ENCODE measurements at places on chromosomes 4 and X.

- no peak for DNase-seq
These were observed 46.7 kb downstream of the PCGF3 start for GRCh38 chr4:752196-752861.

DNA sequence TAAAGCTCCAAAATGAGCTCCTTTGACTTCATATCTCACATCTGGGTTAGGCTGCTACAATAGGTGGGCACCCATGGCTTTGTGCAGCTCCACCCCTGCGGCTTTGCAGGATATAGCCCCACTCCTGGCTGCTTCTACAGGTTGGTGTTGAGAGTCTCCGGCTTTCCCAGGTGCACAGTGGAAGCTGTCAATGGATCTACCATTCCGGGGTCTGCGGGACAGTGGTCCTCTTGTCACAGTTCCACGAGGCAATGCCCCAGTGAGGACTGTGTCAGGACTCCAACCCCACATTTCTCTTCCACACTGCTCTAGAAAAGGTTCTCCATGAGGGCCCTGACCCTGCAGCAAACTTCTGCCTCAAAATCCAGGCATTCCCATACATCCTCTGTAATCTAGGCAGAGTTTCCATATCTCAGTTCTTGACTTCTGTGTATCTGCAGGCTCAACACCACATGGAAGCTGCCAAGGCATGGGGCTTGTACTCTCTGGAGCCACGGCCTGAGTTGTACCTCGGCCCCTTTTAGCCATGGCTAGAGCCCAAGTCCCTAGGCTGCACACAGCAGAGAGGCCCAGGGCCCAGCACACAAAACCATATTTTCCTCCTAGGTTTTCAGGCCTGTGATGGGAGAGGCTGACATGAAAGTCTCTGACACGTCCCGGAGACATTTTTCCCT lies 342.8 kb downstream of the FAM47B start:
- no peak for DNase-seq

GRCh38 chr4:117549524-117549923 lies 464.1 kb upstream of the TRAM1L1 start:
- no peak for DNase-seq

- no peak for DNase-seq
These were observed 33.2 kb upstream of the SLC9A7 start for GRCh38 chrX:46791927-46792809.

GRCh38 chrX:121876305-121876704 lies 828.9 kb downstream of the GLUD2 start:
- no peak for DNase-seq

DNA sequence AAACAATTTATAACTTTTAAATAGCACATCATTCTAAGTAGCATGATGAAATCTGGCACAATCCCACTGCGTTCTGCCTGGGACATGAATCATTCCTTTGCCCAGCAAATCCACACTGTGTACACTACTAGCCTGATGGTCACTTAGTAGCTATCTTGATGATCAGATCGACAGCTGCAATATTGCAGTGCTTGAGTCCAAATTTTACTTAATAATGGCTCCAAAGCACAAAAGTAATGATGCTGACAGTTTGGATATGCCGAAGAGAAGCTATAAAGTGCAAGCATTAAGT lies 86.6 kb upstream of the NPNT start:
- DNase-seq: no peak

DNA sequence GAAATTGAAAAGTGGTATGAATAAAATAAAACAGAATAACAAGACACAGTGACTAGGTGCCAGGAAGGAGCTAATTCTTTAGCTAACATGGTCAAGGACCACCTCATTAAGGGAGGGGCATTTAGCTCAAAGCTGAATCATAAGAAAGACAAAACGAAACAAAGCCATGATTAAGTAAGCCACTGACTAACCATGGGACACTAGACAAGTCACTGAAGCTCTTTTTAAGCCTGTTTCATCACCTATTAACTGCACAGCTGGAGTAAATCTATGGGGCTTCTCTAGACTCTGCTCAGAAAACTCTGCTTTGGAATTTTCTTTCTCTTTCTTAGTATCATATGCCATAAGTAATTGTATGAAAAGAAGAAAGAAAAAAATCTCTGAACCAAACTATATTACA lies 49.8 kb upstream of the C1QTNF7 start:
- no peak for DNase-seq

DNA sequence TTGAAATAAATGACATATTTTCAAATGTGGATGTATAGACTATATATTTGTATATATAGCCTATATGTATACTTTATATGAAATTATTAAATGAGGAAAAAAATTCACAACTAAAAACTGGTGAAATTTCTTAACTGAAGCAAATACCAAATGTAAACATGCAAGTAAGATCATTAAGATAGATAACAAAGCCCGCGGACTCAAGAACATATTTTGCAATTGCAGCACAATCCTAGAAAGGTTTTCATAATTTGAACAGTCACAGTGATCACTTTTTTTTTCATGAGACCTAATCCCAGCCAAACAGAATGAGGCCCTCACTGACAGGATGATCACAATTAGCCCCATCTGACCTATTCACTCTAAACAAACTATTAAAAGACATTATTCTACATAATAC lies 123.2 kb downstream of the SPOCK3 start:
- DNase-seq: no peak

GRCh38 chr4:6427439-6428090 lies 44.8 kb downstream of the PPP2R2C start:
- no peak for DNase-seq

- no peak for DNase-seq
These were observed 118.0 kb upstream of the ATP6AP2 start for GRCh38 chrX:40462795-40463194.

DNA sequence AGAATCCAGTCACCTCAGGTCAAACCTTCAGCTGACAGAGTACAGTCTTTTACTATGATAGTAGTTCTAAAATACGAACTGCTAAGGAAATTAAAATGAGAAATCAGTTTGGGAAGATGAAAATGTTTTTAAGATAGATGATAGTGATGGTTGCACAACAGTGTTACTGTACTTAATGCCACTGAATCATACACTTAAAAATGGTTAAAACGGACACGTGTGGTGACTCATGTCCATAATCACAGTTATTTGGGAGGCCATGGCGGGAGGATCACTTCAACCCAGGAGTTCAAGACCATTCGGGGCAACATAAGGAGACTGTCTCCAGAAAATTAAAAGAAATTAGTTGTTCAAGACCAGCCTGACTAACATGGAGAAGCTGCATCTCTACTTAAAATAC lies 41.4 kb downstream of the ABHD18 start:
- DNase-seq: no peak
